Epithelial cell of prostate (primary cell): ENCODE measurements at places on chromosomes 6 and 20.

DNA sequence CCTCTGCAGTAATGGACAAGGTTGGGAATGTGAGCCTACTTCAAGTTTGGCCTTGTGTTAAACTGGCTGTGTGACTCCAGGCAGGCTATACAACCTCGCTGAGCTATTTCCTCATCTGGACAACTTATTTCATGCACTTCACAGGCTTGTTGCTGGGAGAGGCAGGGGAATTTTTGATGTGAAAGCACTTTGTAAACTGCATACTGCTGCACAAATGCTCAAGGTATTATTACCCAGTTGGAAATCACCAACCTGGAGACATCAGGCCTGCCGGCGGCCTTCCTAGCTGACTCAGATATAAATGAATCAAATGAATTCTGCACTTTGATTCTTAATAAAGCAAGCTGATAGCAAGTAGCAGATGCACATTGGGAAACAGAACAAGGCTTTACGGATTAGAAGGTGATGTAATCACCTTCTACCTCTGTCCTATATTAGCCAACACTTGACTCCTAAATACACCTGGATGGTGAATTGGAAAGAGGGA lies 10.1 kb downstream of the JARID2 start:
- DNase-seq: no peak

DNA sequence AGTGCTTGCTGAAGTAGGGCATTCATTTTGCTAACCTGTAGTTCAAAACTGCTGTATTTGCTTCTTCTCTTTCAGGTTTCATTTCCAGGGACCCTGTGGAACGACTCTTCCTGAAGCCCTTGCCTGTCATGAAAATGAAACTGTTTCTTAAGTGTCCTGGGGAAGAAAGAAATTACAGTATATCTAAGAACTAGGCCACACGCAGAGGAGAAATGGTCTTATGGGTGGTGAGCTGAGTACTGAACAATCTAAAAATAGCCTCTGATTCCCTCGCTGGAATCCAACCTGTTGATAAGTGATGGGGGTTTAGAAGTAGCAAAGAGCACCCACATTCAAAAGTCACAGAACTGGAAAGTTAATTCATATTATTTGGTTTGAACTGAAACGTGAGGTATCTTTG lies 3.4 kb upstream of the NOL7 start:
- DNase-seq: no peak

- DNase-seq: no peak
Observed at GRCh38 chr20:52118016-52118623, 73.5 kb downstream of the ZFP64 start.

DNA sequence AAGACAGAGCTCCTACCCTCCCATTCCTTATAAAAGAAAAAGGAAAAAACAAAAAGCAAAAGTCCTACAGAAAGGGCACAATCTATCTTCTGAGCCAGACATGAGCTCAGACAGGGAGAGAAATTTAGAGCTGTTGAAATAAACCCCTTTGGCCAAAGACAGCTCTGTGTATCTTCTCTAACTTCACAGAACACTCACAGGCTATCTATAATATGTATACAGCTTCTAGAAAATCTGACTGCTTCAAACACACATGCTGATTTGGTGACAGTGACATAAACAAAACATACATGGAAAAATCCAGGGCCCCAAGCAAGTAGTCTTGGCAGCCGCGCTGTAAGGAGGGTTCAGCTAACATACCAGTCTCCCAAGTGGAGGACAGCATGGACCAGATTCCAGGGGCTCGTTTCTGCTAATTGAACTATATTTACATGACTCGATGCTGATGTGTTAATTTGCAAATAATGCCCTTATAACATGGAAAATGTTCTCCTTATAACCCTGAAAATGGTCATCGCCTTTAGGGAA lies 37.0 kb downstream of the MTFR2 start:
- DNase-seq: no peak

DNA sequence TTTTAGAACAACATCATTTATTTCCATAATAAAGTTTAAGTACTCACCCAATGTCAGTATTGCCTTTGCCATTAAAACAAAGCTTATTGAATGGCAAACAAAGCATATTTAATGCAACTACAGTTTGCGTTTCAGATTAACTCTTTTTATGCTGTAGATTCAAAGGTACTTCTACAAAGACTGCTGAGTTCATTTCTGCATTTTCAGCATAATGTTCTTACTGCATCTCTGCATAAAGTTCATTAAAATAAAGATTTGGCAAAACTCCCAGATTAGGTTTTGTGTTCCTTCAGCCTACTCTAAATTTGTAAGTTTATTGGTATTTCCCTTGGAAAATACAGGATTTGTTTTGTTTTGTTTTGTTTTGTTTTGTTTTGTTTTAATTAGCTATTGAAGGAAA lies 359.4 kb downstream of the ADGRB3 start:
- no peak for DNase-seq

DNA sequence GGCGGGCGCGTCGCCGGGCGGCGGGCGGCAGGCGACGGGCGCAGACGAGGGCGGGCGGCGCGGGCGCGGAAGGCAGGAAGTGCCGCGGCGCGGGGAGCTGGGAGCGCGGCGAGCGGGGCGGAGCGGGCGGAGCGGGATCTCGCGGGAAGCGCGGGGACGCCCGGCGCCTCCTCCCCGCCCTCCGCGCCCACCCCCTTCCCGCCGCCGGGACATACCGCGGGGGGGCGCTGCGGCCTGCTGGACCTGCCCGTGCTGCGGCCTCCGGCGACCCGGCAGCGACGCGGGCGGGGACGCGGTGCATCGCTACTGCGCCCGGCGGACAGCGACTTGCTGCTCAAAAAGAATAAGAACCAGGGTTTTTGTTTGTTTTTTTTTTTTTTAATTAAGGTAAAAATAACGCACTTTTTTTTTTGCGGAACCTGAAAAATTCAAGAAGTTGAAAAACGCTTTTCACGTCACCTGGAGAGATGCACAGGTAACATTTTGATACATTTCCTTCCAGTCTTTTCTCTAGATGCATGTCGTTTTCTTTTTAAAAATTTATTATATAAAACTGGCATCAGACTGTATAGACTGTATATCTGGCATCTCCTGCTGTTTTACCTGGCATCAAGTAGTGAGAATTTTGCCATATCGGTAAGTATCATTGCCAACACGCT lies at the start of gene CENPB:
TSS of gene CENPB (minus strand) at position 76 of the 659 bp plus-strand sequence. CDS start 257 bp downstream, outside the sequence.
- no peak for DNase-seq

GRCh38 chr6:5752391-5752680 lies 254.4 kb downstream of the NRN1 start:
- DNase-seq: no peak

DNA sequence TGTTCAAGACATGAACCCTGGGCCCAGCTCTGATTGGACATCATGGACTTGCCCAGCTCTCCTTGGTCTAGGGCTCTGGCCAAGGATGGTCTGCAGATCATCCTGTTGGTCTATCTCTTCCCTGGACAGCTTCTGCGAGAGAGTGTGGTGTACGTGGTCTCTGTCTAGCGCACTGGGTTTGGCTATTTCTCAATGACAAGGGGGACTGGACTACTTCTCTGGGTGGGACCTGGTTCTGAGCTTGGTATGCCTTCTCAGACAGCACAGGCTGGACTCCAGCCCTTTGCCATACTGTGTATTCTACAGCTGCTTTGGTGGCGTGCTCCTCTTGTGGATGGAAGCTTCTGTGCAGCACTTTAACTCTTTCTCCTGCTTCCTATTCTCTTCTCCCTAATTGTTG lies 8.5 kb upstream of the RAET1E start:
- DNase-seq: no peak

DNA sequence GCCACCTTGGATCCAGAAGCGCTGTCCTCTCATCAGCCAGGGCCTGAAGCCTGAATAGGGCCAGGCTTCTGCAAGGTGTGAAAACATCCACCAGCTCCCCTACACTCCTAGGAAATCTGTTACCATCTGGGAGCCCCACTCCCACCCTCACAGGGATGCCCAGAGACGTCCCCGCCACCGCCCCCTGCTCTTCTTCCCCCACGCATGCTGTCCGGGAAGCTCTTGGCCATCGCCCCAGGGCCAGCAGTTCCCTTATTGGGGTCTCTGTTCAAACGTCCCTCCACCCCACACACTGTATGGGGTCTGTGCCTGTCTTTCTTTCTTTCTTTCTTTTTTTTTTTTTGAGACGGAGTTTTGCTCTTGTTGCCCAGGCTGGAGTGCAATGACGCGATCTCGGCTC lies 3.8 kb downstream of the RGS19 start:
- DNase-seq: no peak

DNA sequence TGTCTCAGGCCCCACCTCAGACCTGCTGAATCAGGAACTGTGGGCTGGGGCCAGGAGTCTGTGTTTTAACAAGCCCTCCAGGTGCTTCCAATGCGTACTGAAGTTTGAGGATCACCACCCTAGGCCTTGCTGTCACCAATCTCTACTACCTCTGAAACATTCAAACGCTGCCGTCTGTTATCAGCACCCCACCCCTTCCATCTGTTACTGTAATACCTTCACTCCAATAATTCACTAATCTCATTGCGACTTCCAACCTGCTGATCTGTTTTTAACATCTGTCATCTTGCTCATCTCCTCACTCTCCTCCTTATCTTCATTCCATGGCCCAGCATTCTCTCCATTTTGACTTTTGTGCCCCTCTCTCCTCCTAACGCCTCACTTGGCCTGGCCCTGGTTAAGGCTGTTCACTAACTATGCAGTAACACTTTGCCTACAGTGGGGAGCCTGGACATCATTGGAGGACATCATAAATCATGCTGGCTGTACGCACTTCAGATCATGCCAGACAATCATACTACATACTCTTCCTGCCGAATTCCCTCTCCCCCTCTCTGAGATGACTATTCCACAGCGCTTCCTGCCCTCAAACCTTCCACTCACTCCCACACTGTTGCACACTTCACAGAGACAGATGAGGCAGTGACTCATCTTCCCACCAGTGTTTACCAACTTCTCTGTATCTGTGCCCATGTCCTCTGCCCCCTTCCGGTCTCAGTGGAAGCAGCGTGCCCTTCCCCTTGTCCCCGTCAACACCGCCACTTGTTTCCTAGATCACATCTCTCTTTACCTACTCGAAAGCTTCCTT lies 3.0 kb upstream of the GUCA1B start:
- DNase-seq: no peak

- no peak for DNase-seq
Observed at GRCh38 chr20:49403012-49403411, 79.5 kb downstream of the KCNB1 start.

GRCh38 chr6:88050140-88050818 lies 2.6 kb downstream of the SPACA1 start:
- DNase-seq: no peak

- DNase-seq: no peak
Observed at GRCh38 chr6:109406196-109406595, 23.9 kb upstream of the CD164 start.

DNA sequence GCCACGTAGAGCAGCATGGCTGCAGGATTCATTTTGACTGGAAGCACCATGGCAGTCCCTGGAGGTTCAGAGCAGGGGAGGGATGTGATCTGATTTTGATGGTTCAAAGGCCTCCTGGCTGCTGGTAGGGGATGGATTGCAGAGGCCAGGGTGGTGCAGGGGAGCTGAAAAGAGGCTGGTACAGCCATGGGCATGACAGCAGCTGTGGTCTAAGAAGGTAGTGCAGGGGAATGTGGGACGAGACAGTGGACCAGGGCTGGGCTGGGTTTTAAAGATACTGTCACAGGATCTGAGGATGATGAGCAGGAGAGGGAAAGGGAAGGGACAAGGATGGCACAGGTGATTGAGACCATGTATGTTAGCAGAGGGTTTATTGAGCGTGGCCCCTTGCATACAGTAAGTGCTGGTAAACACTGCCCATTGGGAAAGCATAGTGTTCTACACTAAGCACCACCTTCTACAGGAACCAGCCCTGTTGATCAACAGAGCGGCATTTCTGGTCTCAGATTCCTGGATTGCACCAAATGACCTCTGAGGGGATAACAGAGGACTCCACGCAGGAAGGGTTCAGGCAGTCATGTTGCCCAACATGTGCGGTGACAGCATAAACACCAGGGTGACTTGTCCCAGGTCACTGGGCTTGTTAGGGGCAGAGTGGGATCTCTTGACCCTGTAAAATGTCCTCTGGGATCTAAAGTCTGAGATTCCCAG lies 14.5 kb upstream of the SIRPA start:
- no peak for DNase-seq

GRCh38 chr6:13915561-13916229 lies 9.1 kb upstream of the RNF182 start:
- no peak for DNase-seq

- no peak for DNase-seq
Observed at GRCh38 chr6:150409576-150410066, 40.8 kb downstream of the IYD start.

DNA sequence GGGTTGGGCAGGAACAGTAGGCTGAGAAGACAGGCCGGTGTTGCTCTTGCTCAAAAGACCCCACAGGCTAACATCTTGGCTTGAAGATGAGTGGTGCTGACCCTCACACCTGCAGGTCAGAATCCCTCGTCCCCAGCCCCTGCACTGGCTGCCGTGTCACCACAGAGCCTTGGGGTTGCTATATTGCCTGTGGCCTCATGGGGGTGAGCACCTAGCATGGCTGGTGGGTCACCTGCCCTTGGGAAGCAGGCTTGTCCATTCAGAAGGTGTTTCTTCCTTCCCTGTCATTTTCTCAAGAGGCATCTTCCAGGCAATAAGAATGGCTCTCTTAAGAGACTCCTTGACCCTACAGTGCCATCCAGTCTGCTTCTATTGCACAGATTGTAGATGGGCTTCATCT lies 7.7 kb downstream of the SLC22A16 start:
- no peak for DNase-seq

DNA sequence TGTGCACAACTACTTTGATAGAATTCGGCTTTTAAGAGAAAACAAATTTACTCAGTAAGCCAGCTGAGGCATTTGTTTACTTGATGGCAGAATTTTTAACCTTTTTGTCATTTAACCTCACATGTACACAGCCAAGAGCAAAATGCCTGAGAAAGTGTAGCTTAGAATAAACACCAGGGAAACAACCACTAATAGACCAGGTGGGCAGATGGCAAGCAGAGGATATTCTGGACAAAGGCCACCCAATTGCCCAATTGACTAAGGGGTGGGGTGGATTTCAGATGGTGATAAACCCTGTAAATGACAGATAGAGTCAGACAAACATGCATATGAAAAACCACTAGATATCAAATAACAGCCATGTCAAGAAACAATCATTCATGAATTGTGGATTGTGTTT lies 190.7 kb upstream of the FBXL4 start:
- DNase-seq: no peak

DNA sequence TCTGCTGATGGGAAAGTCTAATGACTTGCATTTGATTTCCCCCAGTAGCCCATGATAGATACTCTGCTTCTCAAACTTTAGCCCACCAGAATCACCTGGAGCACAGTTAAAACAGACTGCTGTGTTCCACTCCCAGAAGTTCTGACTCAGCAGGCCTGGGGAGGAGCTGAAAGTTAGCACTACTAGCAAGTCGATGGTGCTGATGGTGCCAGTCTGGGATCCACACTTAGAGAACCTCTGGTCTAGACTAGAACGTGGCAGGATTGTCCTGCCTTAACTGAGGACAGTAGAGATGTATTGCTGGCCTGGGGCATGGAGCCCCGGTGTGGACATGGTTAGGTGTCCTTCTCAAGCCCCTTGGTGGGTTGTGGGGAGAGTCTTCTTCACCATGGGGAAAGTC lies 8.7 kb downstream of the TOX2 start:
- DNase-seq: no peak

DNA sequence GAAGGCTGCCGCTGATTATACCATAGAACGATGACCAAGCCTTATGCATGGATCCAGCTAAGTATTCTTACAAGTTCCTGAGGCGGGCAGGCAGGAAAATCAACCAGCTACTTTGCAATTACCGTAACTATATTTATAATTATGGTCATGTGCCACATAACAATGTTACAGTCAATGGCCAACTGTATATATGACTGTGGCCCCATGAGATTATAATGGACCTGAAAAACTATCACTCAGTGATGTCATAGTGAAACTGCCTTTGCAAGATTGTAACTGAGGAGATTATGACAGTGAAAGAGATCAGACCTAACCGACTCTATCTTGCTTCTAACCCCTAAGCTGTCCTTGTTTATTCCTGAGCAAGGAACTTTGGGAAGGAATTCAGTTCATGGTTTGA lies 33.1 kb upstream of the FAM135A start:
- DNase-seq: no peak
